ENCODE measurements at places on chromosomes 5 and 9.

- no peak for DNase-seq
Measured at GRCh38 chr9:123772967-123773366, 157.0 kb downstream of the DENND1A start.

DNA sequence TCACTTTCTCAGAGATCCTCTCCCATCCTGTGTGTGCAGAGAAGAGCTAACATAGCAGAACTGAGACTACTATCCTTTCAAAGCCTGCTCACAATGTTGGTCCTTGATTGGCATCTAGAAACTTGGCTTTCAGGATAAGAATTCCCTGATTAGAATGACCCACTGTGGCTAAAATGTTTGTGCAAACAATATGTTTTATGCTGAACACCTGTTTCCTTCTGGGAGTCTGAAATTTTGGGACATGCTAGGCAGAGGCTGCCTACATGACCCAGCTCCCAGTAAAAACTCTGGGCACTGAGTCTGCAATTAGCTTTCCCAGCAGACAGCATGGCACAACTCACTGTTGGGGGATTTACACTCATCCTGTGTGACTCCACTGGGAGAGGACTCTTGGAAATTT lies 78.9 kb downstream of the CFAP95 start:
- DNase-seq, result no peak

DNA sequence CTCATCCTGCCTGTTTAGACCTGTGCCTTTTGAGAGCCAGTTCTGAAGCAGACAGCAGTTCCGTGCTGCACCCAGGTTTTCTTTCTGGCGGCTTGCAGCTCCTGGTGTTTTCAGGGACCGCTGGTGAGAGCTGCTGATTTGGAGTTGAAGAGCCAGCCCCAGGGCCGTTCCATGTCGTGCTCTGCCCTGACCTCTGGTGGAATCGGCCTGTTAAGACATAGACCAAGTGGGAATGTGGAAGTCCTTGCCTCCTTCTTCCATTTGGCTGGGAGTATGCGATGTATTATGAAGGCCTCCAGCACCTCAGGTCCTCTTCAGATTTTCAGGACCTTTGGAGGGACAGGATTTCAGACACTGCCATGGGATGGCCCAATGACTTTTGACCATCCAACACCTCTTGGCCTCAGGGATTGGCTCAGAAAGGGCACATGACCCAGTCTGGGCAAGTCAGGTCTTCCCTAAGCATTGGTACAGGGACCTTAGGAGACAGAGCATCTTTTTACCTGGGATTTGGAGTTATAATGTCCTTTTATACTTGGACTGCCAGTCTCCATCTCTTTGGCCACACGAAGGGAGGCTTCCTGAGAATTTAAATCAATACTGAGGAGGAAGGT lies 136.1 kb upstream of the CLINT1 start:
- peak; percentile 61 for DNase-seq

DNA sequence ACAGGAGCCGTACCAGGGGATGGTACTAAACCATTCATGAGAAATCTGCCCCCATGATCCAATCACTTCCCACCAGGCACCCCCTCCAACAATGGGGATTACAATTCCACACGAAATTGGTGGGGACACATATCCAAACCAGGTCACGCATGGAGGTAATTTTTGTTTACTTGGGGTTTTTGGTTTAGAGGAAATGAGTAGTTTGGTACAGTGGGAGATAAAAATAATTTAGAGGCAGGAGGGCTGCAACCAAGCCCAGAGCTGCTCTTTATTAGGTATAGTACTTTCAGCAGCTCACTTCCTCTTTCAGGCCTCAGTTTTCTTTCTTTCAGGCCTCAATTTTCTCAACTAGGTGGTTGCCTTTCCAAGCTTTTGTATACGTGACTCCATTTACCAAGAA lies 23.2 kb downstream of the PRUNE2 start:
- no peak for DNase-seq

- no peak for DNase-seq
Measured at GRCh38 chr9:68998385-68998784, 15.5 kb downstream of the PRKACG start.

DNA sequence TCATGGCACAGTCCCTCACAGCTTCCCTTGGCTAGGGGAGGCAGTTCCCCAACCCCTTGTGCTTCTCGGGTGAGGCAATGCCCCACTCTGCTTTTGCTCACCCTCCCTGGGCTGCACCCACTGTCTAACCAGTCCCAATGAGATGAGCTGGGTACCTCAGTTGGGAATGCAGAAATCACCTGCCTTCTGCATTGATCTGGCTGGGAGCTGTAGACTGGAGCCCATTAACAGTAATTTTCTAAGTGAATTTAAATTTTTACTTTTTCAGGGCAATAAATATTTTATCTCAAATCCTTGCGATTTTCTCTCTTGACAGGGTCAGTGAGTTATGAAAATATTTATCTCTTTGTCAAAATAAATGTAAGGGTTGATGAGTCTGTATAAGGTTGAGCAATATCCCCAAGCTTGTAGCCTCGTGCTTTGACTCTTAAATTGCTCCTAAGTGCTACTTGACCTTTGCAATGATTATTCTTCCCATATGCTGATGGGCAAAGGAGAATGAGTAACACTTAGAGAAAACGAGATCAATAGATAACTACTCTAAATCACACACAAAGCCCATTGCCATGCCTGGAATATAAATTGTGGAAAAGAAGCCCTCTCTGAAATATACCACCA lies 82.1 kb upstream of the MOCS2 start:
- DNase-seq, result peak; percentile 81

- DNase-seq, result no peak
Measured at GRCh38 chr5:165607026-165607425, 2101.6 kb downstream of the MAT2B start.

DNA sequence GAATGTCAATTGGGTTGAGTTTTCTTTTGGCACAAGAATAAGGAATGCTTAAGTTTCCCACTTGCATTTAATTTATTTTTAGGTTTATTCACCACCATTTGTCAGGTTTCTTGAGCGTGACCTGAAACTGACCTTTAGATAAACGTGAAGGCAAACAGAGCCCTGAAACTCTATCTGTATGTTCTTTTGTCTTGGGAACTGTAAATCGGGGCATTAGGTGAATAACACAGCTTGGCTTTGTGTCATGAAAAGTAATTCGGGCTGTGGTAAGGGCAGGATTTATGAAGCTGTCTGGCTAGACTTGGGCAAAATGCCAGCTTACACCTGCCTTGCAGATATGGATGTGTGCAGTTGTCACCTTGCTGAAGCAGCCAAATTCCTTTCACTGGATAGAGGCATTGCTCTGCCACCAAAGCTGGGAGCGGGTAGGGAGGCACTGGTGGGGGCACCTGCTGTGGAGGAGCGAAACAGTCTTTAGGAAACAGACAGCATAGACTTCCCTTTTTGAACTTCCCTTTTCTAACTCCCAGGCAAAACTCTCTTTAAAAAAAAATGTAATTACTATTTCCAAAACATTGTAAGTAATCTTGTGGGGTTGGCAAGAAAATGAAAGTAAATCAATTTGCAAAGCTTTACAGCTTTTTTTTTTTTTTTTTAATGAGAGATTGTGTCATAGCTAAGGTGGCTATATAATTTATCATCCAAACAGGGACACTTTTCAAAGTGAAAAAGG lies 545.2 kb downstream of the CSNK1G3 start:
- no peak for DNase-seq

DNA sequence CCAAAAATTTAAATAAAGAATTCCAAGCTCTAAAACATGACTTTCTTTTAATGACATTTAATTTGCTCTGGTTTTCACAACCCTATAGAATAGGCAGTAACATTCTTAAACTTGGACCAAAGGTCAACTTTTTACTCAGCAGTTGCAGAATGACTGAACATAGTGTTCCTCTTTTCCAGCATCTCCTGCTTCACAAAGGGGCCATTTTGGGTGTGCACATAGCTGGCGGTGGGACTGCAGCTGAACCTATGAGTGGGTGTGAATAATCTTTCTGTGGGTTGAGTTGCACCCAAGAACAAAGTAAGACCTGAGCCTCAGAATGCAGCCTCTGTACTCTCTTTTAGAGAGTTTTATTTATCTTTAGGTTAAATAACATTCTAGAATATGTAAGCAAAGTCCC lies 96.9 kb upstream of the HAPLN1 start:
- DNase-seq, result no peak

DNA sequence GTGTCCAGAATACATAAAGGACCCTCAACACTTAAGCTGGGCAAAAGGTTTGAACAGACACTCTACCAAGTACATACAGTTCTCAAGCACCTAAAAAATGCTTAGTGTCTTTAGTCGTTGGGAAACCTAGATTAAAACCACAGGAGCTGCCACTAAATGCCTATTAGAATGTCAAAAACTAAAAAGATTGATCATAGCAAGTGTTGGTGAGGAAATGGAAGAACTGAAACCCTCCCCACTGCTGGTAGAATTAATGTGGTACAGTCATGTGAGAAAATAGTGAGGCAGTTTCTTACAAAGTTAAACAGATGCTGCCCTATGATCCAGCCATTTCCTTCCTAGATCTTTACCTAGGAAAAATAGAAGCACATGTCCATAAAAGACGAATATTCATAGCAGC lies 40.6 kb downstream of the SFXN1 start:
- DNase-seq, result no peak

DNA sequence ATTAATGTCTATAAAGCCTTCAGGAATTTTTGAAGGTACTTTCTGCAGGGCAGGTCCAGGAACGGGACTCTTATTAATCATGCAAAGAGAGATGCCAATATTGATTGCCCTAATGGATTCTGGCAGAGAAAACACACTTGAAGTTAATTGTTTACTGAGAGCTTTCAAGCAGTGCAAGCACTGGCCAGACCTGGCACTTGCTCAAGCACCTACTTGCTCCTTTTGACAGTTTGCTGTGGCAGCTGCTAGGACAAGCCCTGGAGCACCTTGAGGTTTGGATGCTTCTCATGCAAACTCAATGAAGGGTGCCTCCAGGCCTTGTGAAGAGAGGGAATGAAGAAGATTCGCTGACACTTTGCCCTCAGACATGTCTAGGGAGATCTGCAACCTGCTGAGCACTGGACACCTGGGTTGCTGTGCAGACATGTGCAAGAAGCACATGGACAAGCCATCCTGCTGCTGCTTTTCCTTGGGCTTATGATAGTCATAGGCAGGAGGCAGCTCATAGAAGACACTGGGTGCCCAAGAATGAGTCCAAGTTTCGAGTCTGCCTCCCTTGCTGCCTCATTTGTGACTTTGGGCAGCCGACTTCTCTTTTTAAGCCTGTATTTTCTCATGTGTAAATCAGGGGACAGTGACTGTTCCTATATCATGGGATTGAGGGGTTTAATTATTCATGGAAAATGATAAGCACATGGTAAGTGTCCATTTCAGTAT lies 88.8 kb upstream of the EQTN start:
- no peak for DNase-seq

DNA sequence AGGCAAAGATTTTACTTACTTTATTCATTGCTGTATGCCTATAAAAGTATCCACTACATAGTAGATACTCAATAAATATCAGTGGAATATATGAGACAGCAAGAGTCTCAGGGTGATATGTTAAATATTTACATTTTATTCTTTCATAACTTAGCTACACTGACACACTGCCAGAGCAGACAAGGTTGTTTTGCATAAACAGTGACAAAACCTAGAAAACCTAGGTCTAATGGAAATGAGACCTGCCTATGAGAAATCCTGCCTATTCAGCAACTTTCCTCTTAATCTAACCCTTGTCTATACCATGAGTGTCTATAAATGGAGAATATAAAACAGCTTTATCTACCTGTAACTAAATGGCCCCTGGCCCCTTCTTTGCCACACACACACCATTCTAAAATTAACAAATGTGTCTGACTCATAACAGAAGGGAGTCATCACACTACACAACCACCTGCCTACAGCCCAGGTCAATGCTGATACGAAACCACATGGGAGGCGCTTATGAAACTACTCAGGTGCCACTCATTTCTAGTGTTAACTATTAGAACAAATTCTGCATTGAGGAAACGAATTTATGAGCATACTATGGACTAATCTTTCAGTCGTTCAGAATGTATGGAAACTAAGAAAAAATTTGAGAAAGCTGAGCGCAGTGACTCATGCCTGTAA lies 60.3 kb downstream of the UBAP2 start:
- no peak for DNase-seq
